Left forelimb (tissue), 1 donor: ENCODE measurements at places on chromosomes 3 and 15.

DNA sequence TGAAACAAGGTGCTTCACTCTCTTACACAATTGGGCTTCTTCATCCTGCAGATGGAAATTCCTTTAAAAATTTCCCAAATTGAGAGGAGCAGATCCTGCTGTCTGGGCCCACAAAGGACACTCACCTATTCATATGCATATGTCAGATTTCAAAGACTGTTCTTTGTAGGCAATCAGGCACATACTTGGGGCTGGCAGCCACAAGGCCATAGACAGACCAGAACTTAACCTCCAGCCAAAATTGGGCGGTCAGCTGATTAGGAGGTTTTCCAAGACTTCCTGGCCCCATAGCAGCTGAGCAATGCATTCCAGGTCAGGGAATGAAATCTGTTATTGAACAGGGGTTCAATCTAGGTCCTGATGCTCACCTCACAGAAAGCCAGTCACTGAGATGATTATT lies 15.0 kb upstream of the HPS3 start:
- DNase-seq, result no peak

- DNase-seq, result no peak
These were observed 9.6 kb downstream of the LSM3 start for GRCh38 chr3:14188041-14188754.

GRCh38 chr3:59234884-59235633 lies 185.2 kb upstream of the CFAP20DC start:
- no peak for DNase-seq

GRCh38 chr3:138256022-138256421 lies 68.9 kb downstream of the ARMC8 start:
- DNase-seq, result no peak

DNA sequence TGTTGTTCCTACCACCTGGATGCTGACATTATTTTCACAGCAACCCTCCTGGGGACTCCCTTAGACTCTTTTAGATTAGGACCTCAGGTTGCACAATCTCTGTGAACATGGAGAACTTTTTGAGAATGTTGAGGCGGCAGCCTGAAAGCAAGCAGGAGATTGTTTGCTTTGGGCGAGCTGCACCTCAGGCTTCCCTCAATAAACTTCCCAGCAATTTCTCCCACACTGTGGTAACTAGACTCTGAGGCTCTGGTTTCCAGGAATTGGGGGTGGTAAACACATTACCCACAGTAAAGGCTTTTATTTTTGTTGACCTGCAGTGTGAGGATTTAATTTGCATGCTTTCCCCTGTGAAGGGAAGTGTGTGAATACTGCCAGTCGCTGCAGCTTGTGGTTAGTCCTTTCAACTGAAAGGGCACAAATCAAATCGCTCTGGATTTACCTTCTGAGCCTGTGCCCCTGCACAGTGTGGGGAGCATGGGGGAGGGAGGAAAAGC lies 35.2 kb upstream of the SIAH2 start:
- DNase-seq, result no peak
